ENCODE measurements at places on chromosomes 4 and X. TPM values are rescaled to one million over a fixed set of nuclear protein-coding genes. Genes with fewer than 3 reads are reported as not detected.
A peak's percentile ranks its signal among the peaks of the same experiment; 100 is the strongest.

DNA sequence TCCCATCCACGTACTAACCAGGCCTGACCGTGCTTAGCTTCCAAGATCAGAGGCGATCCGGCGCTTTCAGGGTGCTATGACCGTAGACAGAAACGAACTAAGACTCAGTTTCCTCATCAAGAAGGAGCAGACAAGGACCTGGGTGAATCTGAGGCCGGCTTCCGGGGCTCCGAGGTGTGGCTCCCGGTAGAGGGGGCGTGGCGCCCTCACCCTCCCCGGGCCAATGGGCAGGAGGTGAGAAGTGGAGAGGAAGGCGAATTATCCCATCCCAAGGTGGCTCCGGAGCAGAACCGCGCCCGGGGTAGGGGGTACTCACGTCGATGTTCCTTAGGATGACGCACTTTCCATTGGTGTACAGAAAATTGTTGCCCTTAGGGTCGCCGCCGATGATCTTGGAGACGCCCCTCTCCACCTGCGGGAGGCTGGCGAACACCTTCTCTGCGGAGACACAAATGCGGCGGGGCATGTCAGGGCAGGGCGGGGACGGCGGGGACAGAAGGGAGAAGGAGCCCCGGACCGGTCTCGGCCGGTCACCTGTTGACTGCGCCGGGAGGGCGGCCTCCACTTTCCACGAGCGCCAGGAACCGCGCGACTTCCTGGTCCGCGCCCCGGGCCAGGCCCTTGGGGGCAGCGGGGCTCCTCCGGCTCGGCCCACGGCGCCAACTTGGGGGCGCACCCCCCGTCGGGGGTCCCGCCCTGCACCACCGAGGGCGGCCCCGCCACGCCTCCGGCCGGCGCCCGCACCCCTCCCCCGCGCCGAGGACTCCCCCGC lies 616 bp downstream of the WDR1 start:
- peaks cover 37% of the 10 kb centered on the region for H3K36me3 ChIP-seq
- peaks cover 43% of the 10 kb centered on the region for H3K4me1 ChIP-seq
- no peaks in the 10 kb centered on the region for H3K27me3 ChIP-seq
- peak; percentile 57 for DNase-seq
- H3K27ac ChIP-seq, result peak overlapping the region; percentile 69
- H3K4me3 ChIP-seq, result peak overlapping the region; percentile 79

- H3K27me3 ChIP-seq, result peaks cover 6% of the 10 kb centered on the region
- peak overlapping the region; percentile 31 for H3K4me3 ChIP-seq
- peak; percentile 16 for DNase-seq
Measured at GRCh38 chr4:169774466-169775445, 17.0 kb upstream of the HPF1 start.

DNA sequence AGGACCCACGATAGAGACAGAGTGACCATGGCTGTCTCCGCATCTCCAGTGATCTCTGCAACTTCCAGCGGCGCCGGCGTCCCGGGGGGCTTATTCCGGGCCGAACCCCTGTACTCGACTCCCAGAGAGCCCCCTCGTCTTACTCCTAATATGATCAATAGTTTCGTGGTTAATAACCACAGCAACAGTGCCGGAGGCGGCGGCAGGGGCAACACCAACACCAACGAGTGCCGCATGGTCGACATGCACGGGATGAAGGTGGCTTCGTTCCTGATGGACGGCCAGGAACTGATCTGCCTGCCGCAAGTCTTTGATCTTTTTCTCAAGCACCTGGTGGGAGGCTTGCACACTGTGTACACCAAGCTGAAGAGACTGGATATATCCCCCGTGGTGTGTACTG lies 343 bp downstream of the DACH2 start:
- H3K27me3 ChIP-seq, result no peaks in the 10 kb centered on the region
- H3K4me1 ChIP-seq, result no peaks in the 10 kb centered on the region
- no peak for DNase-seq
- peak overlapping the region; percentile 63 for H3K4me3 ChIP-seq
- no peaks in the 10 kb centered on the region for H3K36me3 ChIP-seq
- H3K27ac ChIP-seq, result no peak overlapping the region

GRCh38 chr4:66501997-66502396 lies 831.7 kb upstream of the EPHA5 start:
- no peak for DNase-seq
- H3K36me3 ChIP-seq, result no peaks in the 10 kb centered on the region
- H3K27me3 ChIP-seq, result no peaks in the 10 kb centered on the region
- no peak overlapping the region for H3K27ac ChIP-seq

DNA sequence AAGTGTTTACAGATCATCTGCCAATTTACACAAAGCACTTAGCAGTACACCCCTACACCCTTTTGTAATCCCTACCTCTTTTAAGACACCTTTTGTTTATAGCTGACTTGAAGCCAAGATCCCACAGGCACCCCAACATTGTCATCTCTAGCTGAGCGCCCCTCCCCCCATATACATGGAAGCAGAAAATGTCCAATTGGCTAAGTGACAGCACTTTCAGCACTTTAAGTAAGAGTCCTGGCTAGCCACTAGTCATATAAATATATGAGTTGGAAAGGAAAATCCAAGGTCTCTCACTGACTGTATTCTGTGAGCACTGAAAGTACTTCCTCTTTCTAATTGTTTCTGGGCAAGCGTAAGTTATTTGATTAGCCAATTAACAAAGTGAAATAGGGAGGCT lies 108.2 kb downstream of the NSUN7 start:
- DNase-seq, result no peak
- H3K4me1 ChIP-seq, result no peaks in the 10 kb centered on the region

DNA sequence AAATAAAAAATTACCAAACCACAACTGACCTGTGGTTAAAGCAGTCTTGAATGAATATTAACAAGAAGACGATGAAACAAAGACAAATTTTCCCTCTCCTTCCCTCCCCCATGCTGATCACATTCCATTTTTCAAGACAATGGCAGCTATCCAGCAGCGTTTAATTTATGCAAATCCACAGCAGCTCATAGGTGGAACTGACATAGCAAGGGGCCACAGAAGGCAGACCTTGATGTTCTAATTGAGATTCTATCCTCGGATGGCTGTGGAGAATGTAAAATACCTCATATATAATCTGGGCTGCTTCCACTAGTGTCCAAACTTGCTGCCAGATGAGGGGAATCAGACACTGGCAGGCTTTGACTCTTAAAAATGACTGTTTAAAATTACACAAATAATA lies 211.5 kb downstream of the CHRDL1 start:
- no peak overlapping the region for H3K27ac ChIP-seq
- no peaks in the 10 kb centered on the region for H3K27me3 ChIP-seq
- no peak for DNase-seq

GRCh38 chr4:133402616-133403015 lies 253.5 kb downstream of the PCDH10 start:
- no peak overlapping the region for H3K4me3 ChIP-seq

DNA sequence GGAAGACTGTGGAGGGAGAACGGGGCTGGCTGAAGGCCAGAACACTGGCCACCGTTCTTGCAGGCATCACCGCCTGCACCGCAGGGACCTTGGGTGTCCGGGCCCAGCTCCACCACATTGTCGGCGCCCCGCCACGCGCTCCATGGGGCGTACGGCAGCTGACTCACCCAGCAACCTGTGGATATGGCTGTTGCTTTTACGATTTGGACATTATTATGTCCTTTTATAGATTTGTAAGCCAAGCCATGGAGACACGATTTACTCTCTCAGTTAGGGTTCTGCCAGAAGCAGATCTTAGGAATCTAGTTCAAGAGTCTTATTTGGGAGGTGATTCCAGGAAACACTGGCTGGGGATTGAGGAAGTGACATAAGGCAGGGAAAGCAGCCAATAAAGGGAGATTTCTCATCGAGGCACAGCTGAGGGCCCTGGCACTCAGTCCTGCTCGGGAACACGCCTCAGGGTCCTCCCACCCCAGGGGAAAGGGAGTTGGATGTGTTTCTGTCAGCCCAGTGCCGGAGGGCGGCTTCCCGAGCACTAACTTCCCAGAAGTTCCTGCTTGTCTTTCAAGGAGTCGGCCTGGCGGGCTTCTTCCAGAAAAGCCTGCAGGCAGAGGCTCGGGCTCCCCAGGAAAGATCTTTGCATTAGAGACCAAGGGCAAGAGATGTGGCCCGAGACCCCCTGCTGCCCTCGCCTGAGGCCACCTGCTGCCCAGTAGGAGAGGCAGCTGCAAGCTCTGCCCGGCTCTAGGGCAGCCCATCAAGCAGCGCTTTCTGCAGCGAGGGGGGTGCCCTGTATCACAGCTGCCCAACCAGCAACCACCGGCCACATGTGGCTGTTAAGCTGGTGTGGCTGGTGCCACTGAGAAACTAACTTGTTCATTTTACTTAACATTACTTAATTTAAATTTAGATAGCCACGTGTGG lies 52.9 kb downstream of the CRMP1 start:
- peak overlapping the region; percentile 53 for H3K4me3 ChIP-seq
- H3K4me1 ChIP-seq, result peaks cover 5% of the 10 kb centered on the region
- no peaks in the 10 kb centered on the region for H3K36me3 ChIP-seq
- H3K27me3 ChIP-seq, result peaks cover 4% of the 10 kb centered on the region

- no peaks in the 10 kb centered on the region for H3K27me3 ChIP-seq
- H3K4me3 ChIP-seq, result no peak overlapping the region
- no peaks in the 10 kb centered on the region for H3K36me3 ChIP-seq
- H3K4me1 ChIP-seq, result no peaks in the 10 kb centered on the region
- H3K27ac ChIP-seq, result no peak overlapping the region
Measured at GRCh38 chrX:22276781-22277180, 4.1 kb downstream of the CBLL2 start.

DNA sequence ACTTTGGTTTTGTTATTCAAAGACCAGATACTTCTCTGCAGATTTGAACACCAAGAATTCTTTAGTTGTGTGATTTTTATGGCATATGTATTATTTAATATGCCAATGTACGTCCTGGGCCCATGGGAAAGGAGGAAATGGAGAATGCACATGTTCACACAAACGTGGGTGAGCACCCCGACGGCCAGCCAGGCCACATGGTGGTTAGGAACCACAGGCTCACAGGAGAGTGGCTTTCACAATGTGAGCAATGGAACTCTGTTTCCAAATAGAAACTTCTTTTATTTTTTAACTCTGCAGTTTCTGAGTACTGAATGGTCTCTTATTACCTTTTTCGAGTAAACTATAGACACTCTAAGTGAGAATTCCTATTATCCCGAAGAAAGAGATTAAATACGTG lies 58.0 kb upstream of the UNC5C start:
- H3K27ac ChIP-seq, result no peak overlapping the region
- no peak overlapping the region for H3K4me3 ChIP-seq
- no peaks in the 10 kb centered on the region for H3K36me3 ChIP-seq
- no peaks in the 10 kb centered on the region for H3K4me1 ChIP-seq

DNA sequence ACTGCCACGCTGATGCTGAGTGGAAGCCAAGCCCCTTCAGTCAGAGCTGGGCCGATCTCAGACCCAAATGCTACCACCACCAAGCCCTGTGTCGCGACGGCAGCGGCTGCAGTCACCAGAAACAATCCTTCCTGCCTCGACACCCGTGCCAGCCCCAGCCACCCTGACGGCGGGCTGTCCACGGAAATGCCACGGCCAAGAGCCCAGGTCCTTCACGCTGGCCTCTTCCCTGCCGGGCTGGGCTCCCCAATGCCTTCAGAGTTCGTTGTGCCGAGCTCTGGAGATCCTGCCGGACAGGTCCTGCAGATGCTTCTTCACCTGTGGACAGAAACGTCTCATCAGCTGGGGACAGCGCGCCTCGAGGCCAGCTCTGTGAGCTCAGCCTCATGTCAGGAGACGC lies 19.5 kb downstream of the LRPAP1 start:
- no peak overlapping the region for H3K4me3 ChIP-seq
- H3K27ac ChIP-seq, result no peak overlapping the region
- H3K4me1 ChIP-seq, result no peaks in the 10 kb centered on the region
- H3K36me3 ChIP-seq, result no peaks in the 10 kb centered on the region
- no peaks in the 10 kb centered on the region for H3K27me3 ChIP-seq

- no peaks in the 10 kb centered on the region for H3K4me1 ChIP-seq
- no peak for DNase-seq
- no peaks in the 10 kb centered on the region for H3K27me3 ChIP-seq
- H3K27ac ChIP-seq, result no peak overlapping the region
- no peaks in the 10 kb centered on the region for H3K36me3 ChIP-seq
Measured at GRCh38 chrX:108412783-108413182, 25.4 kb downstream of the COL4A6 start.

GRCh38 chr4:73815145-73815544 lies 21.3 kb upstream of the CXCL6 start:
- no peaks in the 10 kb centered on the region for H3K27me3 ChIP-seq
- no peaks in the 10 kb centered on the region for H3K36me3 ChIP-seq
- peaks cover 11% of the 10 kb centered on the region for H3K4me1 ChIP-seq
- H3K4me3 ChIP-seq, result no peak overlapping the region

DNA sequence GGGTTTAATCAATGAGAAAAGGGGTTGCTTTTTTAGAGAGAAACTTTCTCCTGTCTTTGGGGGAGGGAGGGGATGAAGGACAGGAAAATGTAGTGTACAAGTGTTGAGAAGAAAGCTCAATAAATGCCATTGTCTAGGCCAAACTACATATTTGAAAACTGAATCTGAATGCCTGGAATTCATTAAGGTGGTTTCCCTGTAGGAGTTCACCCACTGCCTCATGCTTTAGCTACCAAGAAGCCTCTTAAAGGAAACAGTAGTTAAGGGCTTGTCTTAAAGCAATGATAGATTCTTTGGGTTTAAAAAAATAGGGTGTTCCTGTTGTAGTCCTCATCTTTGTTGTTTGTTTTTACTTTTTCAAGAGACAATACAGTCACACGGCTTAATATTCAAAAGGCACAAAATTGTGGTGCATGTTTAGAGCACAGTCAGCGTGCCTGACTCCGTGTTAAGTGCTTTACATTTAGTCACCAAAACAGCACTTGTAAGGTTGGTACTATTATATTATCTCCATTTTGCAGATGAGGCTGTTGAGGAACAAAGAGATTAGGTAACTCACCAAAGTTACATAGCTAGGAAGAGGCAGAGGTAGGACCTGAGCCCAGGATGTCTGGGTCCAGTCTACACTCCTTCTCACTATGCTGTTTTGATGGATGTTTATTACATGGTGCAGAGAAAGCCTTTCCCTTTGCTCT lies 46.0 kb downstream of the FNIP2 start:
- H3K27ac ChIP-seq, result peak overlapping the region; percentile 30
- no peak overlapping the region for H3K4me3 ChIP-seq
- H3K4me1 ChIP-seq, result peaks cover 42% of the 10 kb centered on the region
- peak; percentile 63 for DNase-seq
- no peaks in the 10 kb centered on the region for H3K36me3 ChIP-seq

DNA sequence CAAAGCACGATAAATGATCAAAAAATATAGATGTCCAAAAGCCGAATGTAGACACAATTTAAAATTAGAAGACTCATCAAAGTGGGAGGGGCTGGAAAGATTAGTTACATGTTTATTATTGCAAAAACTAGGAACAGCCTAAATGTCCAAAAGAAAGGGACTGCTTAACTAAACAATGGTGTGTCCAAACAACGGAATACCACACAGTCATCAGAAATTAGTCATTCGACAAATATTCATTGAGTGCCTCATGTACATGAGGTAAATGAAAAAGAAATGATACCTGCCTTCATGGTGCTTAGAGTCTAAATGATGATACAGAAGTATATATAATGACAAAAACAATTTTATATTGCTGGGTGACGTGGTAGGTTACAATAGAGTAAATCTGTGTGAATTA lies 139.7 kb downstream of the MAML3 start:
- H3K27me3 ChIP-seq, result no peaks in the 10 kb centered on the region

GRCh38 chrX:125769628-125770027 lies 396.5 kb downstream of the DCAF12L2 start:
- H3K36me3 ChIP-seq, result no peaks in the 10 kb centered on the region
- H3K4me3 ChIP-seq, result no peak overlapping the region
- no peaks in the 10 kb centered on the region for H3K27me3 ChIP-seq
- DNase-seq, result no peak
- H3K27ac ChIP-seq, result no peak overlapping the region

GPR34 gene
- not detected for polyA plus RNA-seq

NR0B1 gene
- polyA plus RNA-seq, result not detected

CLCN4 gene
- 0.29 TPM for polyA plus RNA-seq

RNF128 gene
- 0.16 TPM for polyA plus RNA-seq

NDST4 gene
- polyA plus RNA-seq, result not detected

TSPAN7 gene
- not detected for polyA plus RNA-seq

MAGEA1 gene
- not detected for polyA plus RNA-seq

BLTP1 gene
- polyA plus RNA-seq, result 9.8 TPM

CLIC2 gene
- 0.57 TPM for polyA plus RNA-seq
